Thymus (tissue), 14 donors: ENCODE measurements at places on chromosomes 13 and 19.

- no peak overlapping the region for H3K4me3 ChIP-seq
- H3K36me3 ChIP-seq, result peaks cover 3% of the 10 kb centered on the region
- DNase-seq, result no peak
These were observed 1.3 kb upstream of the CCNE1 start for GRCh38 chr19:29810504-29810871.

GRCh38 chr13:102693776-102694175, 1.1 kb downstream of the METTL21C start:
- no peak overlapping the region for H3K4me3 ChIP-seq
- no peak overlapping the region for H3K27ac ChIP-seq
- H3K36me3 ChIP-seq, result no peaks in the 10 kb centered on the region

DNA sequence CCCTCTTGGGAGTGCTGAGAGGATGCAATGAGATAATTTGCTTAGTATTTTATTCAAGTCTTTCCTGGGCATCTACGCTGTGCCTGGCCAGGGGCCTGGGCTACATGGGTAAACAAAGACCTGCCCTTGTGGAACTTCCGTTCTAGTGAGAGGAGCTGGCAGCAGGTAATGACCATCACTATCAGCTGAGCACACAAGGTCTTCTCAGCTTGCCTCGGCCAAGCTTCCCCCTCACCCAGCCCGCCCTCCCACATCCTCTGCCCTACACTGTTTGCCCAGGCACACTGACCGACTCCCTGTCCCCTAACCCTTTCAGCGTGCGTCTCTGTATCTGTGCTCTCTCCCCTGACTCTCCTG, 8.6 kb upstream of the FKRP start:
- H3K27me3 ChIP-seq, result no peaks in the 10 kb centered on the region
- DNase-seq, result no peak
- H3K36me3 ChIP-seq, result peaks cover 87% of the 10 kb centered on the region

DNA sequence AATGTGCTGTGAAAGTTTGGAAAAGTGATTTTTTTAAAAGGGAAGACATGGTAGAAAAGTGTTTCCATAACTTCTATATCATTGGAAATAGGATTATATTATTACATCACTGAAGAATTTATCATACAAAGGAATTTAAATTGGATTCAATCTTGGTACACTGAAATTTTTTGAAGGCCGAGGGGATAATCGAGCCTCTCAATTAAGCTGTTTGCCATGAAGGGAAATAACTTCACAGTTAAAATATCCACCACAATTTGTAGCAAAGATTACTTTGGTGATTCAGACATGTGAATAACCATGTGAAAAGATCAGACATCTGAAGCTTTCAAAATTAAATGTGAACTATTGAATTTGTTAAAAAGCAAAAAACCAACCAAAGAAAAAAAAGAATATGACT, 215.3 kb downstream of the KLF5 start:
- no peak overlapping the region for H3K27ac ChIP-seq

DNA sequence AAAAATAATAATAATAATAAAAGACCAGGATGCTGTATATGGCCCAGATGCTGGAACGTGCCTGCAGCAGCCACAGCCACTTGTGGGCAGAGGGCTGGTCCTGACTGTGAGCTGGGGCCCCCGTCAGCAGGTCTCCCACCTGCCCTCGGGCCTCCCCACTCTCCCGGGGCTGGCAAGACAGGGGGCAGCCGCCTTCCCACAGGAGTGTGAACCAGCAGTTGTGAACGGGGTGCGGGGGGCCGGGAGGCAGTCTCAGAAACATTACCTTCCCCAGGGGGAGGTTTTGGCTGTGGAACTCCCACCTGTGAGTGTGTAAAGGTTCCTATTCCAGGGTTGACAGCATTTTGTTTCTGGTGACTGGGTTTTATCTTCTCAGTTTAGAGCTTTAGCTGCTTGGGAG, 151.4 kb downstream of the KDM4B start:
- DNase-seq, result no peak
- H3K4me1 ChIP-seq, result peaks cover 19% of the 10 kb centered on the region
- H3K4me3 ChIP-seq, result no peak overlapping the region

DNA sequence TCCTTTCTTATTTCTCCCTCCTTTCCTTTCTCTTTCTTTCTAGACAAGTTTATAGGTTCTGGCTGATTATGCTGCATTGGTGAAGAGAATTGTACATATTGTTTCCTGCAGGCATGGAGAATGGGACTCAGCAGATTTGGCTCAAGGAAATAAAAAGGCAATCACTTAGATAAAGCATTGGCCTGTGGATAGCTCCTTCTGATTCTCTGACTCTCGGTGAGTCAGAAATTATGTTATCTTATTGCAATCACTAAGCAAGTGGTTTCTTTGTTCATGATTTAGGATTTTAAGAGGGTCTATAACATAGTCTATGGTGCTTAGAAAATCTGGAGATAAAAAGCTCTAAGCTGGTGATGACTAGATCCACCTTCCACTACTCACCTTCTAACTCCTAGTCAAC, 54.0 kb upstream of the POSTN start:
- DNase-seq, result no peak
- no peaks in the 10 kb centered on the region for H3K36me3 ChIP-seq
- no peak overlapping the region for H3K4me3 ChIP-seq
- H3K4me1 ChIP-seq, result no peaks in the 10 kb centered on the region
- no peaks in the 10 kb centered on the region for H3K27me3 ChIP-seq

- H3K36me3 ChIP-seq, result no peaks in the 10 kb centered on the region
- H3K4me3 ChIP-seq, result no peak overlapping the region
- H3K4me1 ChIP-seq, result peaks cover 5% of the 10 kb centered on the region
- H3K27me3 ChIP-seq, result no peaks in the 10 kb centered on the region
- DNase-seq, result peak; percentile 38
- H3K27ac ChIP-seq, result no peak overlapping the region
These were observed 6.5 kb upstream of the RLN3 start for GRCh38 chr19:14021474-14021873.

DNA sequence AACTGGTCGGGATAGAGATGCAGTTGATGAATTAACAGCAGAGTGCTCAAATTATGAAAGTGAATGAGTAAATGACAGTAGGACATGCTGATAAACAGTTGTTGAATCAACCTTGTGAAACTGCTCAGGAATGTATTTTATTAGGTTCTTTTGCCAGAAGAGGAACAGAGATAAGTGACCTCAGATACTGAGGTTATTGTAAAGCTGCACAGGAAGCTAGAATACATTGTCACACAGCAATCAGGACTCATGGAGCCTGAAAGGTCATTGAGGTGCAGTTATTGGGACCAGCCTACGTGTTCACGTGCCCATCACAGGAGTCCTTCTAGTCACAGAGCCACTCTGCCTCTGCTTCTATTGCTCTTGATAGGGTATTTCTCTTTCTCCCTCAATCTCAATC, 47.5 kb upstream of the MED4 start:
- no peak for DNase-seq
- no peaks in the 10 kb centered on the region for H3K36me3 ChIP-seq
- no peaks in the 10 kb centered on the region for H3K27me3 ChIP-seq
- H3K4me3 ChIP-seq, result no peak overlapping the region

- no peaks in the 10 kb centered on the region for H3K27me3 ChIP-seq
- H3K4me3 ChIP-seq, result no peak overlapping the region
- no peak overlapping the region for H3K27ac ChIP-seq
- no peaks in the 10 kb centered on the region for H3K4me1 ChIP-seq
- H3K36me3 ChIP-seq, result no peaks in the 10 kb centered on the region
- no peak for DNase-seq
These were observed 10.2 kb upstream of the N4BP2L2 start for GRCh38 chr13:32548837-32549236.

DNA sequence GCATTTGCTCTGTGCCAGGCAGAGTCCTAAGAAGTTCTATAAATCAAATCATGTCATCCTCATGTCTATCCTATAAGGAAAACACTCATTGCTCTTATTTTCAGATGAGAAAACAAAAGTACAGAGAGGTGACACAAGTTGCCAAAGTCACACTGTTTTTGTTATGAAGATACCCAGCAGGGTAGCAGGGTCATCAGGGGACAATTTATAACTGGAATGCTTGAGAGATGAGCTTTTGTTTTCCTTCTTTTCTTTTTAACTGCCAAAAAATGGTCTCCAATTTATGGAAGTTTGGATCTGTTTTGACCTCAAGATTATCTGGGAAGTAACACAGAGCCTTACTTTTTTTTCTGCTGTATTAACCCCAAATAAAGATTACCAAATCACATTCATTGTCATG, 354.1 kb downstream of the SUCLA2 start:
- no peaks in the 10 kb centered on the region for H3K27me3 ChIP-seq
- no peak overlapping the region for H3K27ac ChIP-seq
- H3K4me3 ChIP-seq, result no peak overlapping the region

DNA sequence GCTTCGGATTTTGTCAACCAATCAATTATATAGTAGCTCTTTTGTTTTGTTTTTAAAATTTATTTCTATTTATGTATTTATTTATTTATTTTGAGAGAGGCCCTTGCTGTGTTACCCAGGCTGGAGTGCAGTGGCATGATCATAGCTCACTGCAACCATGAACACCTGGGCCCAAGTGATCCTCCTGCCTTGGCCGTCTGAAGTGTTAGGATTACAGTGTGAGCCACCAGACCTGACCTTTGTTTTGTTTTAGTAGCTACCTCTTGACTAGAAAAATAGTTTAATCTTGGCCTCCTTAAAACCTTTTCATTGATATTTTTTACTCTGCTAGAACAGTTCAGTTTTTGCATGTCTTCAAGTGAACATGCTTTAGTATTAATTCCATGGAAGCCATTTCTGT, 15.1 kb downstream of the GARRE1 start:
- H3K27ac ChIP-seq, result peak overlapping the region; percentile 84
- no peaks in the 10 kb centered on the region for H3K27me3 ChIP-seq
- DNase-seq, result no peak
- H3K36me3 ChIP-seq, result no peaks in the 10 kb centered on the region
- no peak overlapping the region for H3K4me3 ChIP-seq
- H3K4me1 ChIP-seq, result peaks cover 6% of the 10 kb centered on the region

DNA sequence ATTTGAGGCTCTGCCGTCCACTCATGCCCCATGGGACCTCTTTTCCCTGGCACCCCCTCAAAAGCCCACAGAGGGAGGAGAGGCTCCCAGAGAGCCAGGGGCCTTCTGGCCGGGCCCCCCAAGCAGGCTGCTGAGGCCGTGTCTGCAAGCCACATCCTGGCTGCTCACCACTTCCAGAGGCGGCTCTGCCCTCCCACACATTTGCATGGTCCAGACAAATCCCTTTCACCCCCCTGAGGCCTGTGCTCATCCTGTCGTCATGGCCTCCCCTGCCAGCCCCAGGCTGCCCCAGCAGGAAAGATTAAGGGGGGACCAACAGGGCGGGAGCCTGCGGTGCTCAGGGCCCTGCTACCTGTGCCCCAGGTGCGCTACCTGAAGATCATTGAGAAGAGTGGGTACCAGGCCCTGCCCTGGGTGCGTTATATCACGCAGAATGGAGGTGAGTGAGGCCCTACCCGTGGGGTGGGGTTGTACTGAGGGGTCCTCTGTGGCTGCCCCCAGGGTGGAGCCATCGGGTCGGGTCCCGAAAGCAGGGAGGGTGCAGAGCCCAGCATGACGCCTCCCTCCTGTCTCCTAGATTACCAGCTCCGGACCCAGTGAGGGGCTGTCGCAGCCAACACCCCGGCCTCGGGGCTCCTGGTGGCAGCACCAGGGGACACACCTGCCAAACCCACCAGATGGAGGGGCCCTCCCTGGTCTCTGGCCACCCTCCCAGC, 36.3 kb downstream of the AP1M1 start:
- H3K4me1 ChIP-seq, result no peaks in the 10 kb centered on the region
- H3K4me3 ChIP-seq, result no peak overlapping the region
- H3K27me3 ChIP-seq, result no peaks in the 10 kb centered on the region
- peaks cover 61% of the 10 kb centered on the region for H3K36me3 ChIP-seq

DNA sequence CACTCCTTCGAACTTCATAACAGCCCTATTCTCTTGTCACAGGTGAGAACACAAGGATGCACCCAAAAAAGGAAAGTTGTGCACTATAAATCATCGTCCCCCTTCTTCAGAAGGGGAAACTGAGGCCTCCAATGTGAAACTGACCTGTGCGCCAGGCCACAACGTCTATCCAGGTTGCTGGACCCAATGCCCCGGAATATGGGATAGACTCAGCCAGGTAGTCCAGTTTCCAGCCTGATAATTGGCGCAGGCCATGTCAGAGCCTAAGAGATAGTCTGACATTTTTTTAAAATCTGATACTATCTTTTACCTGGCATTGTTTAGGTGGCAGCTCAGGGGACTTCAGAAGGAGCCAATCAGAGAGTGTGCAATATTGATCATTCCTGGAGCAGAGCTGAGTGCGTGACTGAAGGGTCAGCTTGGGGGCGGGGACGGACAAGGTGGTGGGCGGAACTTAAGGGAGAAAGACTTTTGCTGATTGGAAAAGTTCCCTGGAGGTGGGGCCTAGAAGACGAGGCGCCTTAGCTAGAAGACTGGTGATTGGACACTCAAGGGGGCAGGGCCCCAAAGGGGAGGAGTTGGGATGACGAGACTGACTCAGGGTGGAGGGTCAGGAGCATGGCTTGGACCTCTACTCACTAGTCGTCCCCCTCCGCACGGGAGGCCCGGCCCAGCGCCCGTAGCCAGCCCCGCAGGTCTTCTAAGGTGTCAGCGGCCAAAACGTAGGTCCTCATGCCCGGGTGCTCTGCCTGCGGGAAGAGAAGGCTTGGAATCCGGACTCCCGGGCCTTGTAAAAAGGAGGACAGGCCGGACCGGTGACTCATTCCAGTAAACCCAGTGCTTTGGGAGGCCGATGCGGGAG, 8.5 kb downstream of the PLEKHA4 start:
- no peaks in the 10 kb centered on the region for H3K36me3 ChIP-seq
- H3K27ac ChIP-seq, result no peak overlapping the region
- H3K4me1 ChIP-seq, result peaks cover 5% of the 10 kb centered on the region
- peak overlapping the region; percentile 56 for H3K4me3 ChIP-seq

DNA sequence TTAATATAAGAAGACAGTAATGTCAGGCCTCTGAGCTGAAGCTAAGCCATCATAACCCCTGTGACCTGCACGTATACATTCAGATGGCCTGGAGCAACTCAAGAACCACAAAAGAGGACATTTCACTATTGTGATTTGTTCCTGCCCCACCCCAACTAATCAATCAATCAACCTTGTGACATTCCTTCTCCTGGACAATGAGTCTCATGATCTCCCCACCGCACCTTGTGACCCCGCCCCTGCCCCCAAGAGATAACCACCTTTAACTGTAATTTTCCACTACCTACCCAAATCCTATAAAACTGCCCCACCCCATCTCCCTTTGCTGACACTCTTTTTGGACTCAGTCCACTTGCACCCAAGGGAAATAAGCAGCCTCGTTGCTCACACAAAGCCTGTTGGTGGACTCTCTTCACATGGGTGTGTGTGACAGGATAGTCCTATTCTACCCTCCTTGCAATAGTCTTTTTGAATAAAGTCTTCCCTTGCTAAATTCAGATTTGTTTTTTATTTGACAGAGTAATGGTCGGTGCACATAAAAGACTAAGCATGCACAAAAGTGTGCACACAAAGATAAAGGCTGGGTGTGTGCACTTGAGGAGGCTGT, 14.0 kb downstream of the CD70 start:
- no peaks in the 10 kb centered on the region for H3K36me3 ChIP-seq
- no peak overlapping the region for H3K4me3 ChIP-seq
- no peaks in the 10 kb centered on the region for H3K4me1 ChIP-seq

- DNase-seq, result no peak
- H3K4me1 ChIP-seq, result no peaks in the 10 kb centered on the region
- H3K27ac ChIP-seq, result no peak overlapping the region
- no peaks in the 10 kb centered on the region for H3K27me3 ChIP-seq
- no peak overlapping the region for H3K4me3 ChIP-seq
These were observed 764.8 kb upstream of the GPC6 start for GRCh38 chr13:92461831-92462230.
